SHP77 (cell line): ENCODE measurements at places on chromosomes 1 and 21.
A peak's percentile ranks its signal among the peaks of the same experiment; 100 is the strongest.

- no peak for DNase-seq
Measured at GRCh38 chr1:199809311-199809710, 218.2 kb upstream of the NR5A2 start.

- DNase-seq: no peak
Measured at GRCh38 chr1:14778898-14779865, 180.7 kb downstream of the KAZN start.

GRCh38 chr1:173337126-173337525 is 130.0 kb upstream of the TNFSF4 start:
- no peak for DNase-seq

DNA sequence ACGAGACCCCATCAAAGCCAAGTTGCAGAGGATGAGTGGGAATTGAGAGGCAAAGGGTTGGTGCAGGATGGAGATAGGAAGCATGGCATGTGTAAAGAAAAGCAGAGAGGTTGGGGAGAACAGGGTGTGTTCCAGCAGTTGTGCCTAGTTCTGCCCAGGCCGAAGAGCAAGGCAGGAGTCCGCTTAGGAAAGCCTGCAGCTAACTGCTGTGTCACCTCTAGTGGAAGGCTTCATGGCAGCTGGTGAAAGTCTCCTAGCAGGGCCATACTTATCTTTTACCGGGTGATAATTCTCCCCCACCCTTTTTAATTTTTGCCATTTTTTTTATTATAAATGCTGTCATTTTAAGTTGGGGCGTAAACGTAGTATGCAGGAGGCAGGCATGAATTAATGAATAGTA is 93.6 kb downstream of the NFIA start:
- no peak for DNase-seq

DNA sequence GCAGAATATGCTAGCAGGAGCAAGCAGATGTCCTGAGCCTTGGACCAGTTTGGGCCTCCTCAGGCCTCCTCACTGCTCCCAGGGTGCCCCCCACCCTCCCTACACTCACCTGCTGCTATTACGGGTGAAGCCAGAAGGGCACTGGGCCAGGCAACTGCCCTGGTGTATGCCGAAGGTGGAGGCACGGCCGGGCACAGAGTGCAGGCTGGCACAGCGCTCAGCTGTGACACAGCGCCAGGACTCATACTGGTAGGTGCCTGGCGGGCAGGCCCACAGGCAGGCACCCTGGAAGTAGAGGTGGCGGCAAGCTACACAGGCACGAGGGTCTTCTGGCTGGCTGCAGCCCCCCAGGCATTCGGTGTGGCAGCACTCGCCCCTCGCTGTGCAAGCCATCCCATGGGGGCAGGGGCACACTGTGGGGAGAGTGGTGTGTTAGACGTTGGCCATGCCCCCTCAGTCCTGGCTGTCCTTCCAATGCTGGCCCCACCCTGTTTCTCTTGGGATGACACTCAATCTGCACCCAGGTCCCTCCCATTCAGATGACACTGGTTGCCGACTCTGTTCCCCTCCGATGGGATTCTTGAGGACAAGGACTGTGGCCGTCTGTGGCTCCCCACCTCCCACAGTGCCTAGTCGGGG is 7.0 kb downstream of the INSRR start:
- no peak for DNase-seq

DNA sequence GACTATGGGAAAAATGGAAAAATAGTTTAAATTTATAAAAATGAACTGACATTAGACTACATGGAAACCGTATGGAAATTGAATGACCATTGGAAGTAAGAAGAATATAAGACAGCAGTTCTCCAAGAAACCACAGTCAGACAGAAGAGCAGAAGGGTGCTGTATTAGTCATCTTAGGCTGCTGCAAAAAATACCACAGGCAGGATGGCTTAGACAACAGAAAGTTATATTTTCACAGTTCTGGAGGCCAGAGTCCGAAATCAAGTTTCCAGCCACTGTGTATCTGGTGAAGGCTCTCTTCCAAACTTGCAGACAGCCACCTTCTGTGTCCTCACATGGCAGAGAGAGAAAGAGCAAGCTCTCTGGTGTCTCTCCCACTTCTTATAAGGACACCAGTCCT is 175.2 kb downstream of the DSCAM start:
- DNase-seq: no peak

DNA sequence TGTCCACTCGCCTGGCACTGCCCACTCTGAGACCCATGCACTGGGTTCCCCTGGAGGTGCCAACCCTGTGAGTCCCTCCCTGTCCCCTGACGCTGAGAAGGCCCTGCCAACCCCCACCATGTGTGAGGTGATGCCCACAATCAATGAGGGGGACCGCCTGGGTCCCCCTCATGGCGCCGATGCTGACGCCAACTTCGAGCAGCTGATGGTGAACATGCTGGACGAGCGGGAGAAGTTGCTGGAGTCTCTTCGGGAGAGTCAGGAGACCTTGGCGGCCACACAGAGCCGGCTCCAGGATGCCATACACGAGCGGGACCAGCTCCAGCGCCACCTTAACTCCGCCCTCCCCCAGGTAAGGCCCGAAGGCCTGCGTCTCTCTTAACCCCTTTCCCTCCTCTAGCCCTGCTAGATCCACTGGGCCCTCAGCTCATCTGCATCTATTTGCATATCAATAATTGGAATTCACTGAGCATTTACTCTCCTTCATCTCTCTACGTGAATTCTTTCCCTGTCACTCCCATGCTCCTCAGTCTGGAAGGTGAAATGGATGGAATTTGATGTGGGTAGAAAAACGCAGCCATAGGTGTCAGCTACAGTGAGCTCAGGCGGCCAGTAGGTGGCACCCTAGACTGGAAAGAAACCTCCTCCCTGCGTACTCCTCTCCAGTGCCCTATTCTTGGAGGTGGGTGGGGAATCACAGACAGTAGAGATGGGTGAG is 12.8 kb downstream of the PPFIA4 start:
- peak; percentile 70 for DNase-seq

- DNase-seq: no peak
Measured at GRCh38 chr1:152953761-152954160, 6.8 kb downstream of the SPRR5 start.

- no peak for DNase-seq
Measured at GRCh38 chr1:167645140-167645541, 15.1 kb downstream of the RCSD1 start.

DNA sequence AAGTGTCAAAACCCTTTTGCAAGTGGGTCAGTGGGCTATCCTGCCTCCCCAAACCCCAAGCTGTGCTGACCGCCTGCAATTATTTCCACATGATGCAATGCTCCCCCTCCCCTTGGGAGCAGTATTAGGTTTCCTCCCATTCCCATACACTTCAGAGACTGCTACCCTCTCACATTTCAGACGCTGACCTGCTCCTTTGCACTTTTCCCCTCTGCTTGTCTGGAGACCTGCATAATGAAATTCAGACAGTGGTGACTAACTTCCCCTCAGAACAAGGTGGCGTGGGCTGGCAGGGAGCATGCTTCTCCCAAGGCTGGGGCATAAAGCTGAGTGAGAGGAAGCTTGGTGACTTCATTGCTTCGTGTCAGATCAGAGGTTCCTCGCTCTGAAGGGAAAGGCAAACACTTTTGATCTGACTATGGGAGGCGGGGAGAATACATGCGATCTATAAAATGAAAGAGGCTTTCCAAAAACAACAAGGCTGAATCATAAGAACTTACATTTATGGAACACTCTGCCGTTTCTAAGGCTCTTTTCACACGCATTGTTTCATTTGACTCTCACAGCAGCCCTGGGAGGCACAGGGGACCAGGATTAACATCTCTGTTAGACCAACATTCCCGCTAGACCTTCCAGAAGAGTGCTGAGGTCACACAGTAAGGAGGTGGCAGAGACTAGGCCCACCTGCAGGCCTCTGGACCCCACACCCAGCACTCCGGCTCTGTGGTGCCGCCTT is 27.5 kb upstream of the ROR1 start:
- DNase-seq: no peak

DNA sequence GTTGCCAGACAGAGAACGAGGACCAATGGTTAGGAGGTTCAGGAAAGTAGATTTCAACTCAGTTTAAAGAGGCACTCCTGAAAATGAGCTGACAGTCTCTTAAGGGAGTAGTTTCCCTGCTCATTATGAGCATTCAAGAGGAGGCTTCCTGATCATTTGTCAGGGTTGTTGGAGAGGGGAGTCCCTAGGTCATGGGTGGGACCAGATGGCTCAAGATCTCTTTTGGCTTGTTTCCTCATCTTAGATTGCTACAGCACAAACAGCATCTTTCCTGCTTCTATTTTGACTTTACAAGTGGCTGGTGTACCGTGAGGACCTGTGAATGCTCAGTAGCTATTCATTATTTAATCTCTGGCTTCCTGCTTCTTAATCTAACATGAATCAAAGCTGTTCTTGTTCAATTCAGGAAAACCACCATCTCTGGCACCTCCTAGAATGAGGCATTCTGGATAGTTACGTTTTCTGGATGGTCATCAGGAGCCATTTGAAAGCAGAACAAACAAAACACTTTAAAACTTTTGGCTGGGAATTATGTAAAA is 47.6 kb downstream of the PEX14 start:
- no peak for DNase-seq

- DNase-seq: no peak
Measured at GRCh38 chr1:61125895-61126294, 43.5 kb downstream of the NFIA start.

DNA sequence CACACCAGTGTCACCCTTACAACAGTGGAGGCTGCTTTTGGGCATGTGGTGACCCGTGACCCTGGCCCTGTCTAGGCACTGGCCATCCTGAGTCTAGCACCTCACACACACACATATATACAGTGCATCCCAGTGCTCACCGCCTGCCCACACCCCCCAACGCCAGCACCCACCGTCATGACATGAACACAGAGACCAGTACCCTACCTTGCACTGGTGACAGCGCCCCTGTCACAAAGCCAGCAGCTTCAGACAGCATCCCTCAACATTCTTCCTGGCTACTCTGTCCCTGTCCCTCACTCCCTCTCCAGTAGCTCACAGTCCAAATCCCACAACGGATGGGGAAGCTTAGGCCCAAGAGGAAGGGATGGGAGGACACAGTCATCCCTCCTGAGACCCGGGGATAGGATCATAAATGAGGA is 27.1 kb downstream of the AHDC1 start:
- DNase-seq: no peak

- no peak for DNase-seq
Measured at GRCh38 chr1:89910780-89911179, 84.1 kb upstream of the ZNF326 start.

DNA sequence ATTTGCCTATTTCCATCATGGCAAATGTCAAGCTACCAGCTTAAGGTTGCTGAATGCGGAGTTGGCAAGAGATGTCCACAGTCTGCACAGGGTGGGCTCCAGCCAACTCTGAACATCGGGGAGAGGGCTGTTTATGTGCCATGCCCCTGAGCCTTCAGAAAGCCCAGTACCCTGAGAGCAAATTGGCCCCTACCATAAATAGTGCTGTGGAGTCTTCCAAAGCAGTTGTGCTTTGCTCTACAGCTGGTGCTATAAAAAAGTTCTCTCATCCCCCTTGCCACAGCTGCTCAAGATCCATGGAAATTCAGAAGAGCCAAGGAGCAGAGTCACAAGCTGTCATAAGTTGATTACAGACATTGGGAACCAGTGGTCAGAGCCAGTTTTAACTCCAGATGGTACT is 85.6 kb upstream of the CLDN14 start:
- DNase-seq: no peak

DNA sequence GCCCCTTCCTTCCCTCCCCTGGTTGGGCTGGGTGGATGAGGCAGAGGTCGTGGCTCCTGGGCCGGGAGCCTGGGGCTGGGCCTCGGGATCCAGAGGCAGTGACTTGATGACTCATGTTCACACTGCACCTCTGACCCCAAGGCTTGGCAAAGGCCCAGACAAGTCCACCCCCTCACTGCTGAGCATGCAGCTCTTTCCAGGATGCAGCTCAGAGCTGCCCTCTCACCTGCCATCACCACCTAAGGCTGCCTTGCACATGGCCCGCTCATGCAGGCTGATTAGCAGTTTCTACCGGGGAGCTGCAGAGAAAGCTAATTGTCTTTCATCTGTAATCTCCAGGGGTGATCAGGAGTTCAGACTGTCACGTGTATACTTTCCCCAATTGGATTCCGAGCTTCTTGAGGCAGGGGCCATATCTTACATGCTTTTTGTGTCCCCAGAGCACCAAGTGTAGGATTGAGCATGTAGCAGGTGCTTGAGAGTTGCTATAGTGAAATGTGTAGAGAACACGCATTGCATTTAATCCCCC is 62.1 kb downstream of the LRRN2 start:
- DNase-seq: no peak

- peak; percentile 86 for DNase-seq
Measured at GRCh38 chr1:204842892-204843291, 27.8 kb upstream of the NFASC start.

GRCh38 chr21:42850866-42851391 is 28.4 kb downstream of the WDR4 start:
- DNase-seq: peak; percentile 6

- DNase-seq: no peak
Measured at GRCh38 chr1:14782741-14783591, 184.5 kb downstream of the KAZN start.

DNA sequence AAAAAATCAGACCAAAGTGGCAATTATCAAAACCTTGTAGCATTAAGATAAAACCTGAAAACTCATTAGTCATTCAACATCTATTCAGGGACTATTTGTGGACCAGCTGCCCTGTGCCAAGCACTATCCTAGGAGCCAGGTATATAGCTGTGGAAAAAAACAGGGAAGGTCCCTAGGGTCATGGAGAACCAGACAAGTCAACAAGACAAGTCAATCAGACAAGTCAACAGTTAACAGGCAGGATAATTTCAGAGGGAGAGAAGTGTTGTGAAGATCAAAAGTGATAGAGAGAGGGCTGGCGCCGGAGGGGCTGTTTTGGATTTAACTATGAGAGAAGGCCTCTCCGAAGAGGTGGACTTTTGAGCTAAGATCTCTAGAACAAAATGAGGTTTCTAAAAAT is 3.3 kb upstream of the ATP1A4 start:
- no peak for DNase-seq

DNA sequence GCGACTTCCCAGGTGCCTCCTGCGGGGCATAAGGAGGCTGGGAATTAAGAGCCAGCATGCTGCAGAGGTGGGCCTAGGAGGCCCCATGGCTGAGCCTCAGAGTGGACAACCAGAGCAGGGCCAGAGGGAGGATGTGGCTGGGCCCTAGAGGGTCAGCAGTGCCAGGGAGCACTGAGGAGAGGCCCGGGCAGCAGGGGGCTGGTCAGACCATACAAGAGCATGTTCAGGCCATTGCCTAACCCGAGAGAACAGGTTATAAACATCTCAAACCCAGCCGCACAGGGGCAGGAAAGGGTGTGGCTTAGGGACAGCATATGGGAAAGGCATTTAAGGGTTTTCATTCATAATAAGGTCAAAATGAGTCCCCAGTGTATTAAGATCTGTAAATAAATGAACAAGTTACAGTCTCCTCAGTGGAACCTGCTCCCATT is 51.1 kb downstream of the IER5 start:
- DNase-seq: no peak

- no peak for DNase-seq
Measured at GRCh38 chr1:240790856-240791255, 178.9 kb upstream of the GREM2 start.

DNA sequence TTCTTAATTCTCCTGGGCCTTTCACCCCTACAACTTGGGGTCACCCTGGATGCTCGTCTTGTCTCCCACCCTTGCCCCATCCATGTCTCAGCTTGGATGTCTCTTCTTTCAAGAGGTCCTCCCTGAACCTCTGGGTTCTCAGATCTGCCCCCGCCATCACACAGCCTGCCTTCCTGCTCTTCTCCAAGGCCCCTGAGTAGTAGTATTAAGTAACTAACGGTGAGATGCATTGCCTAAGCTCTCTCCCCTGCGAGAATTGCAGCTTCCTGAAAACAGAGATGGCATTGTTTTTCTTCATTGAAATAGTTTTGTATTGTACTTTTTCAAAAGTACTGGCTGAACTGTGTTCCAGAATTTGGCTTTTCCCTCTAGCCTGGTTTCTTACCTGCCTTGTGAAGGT is 16.0 kb downstream of the MIIP start:
- DNase-seq: no peak

- no peak for DNase-seq
Measured at GRCh38 chr1:208047975-208048374, 137.1 kb upstream of the CD34 start.
